COLO829 (cell line): ENCODE measurements at places on chromosomes 5 and 9.

DNA sequence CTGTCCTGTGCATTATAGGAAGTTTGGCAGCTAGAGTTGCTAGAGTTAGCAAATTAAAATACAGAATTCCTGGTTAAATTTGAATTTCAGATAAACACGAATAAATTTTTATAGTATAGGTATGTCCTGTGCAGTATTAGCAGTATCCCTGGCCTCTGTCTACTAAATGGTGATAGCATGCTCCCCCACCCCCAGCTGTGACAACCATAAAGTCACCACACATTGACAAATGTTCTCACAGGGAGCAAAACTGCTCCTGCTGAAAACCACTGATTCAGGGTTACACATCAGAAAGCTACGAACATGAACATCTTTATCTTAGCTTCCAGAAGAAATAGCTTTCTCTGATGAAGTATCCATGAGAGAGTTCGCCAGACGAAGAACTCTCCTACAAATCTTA, 91.8 kb upstream of the CCDC112 start:
- DNase-seq = no peak

DNA sequence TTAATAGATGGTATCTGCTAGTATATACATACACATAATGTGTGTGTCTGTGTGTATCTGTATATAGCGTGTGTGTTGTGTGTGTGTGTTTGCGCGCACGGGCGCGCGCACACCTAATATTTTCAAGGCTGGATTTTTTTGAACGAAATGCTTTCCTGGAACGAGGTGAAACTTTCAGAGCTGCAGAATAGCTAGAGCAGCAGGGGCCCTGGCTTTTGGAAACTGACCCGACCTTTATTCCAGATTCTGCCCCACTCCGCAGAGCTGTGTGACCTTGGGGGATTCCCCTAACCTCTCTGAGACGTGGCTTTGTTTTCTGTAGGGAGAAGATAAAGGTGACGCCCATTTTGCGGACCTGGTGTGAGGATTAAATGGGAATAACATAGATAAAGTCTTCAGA, 757 bp downstream of the FXN start:
- DNase-seq = no peak

DNA sequence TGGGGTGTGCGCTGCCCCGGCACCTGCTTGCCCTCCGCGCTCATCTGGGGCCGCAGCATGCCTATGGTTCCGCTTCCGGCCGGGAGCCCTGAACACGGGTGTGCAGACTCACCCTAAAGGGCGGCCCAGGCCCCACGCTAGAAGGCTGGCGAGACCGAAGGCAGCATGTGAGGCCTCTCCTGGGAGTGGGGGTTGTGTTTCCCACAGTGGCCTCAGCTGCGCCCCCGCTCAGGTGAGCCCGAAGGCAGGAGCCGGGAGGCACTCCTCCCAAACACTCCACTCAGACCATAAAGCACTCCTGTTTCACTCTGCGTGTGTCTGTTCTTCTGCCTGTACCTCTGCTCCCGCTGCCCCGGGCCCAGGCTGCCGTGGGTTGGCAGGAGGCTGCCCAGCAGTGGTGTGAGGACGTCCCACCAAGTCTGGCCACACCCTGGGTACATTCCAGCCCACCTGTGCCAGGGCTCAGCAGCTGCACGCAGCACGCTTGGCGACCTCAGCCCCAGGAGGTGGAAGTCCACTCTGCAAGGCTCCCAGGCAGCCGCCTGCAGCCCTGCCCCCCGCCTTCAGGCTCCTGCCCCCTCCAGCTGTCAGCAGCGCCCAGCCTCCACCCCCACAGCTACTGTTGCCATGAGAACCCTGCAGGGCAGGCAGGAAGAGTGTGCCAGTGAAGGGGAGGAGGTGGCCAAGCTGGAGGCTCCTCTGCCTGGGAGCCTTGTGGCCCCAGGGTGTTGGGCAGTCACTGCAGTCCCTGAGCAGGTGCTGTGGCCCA, 1.2 kb upstream of the AJM1 start:
- peak; percentile 23 for DNase-seq

DNA sequence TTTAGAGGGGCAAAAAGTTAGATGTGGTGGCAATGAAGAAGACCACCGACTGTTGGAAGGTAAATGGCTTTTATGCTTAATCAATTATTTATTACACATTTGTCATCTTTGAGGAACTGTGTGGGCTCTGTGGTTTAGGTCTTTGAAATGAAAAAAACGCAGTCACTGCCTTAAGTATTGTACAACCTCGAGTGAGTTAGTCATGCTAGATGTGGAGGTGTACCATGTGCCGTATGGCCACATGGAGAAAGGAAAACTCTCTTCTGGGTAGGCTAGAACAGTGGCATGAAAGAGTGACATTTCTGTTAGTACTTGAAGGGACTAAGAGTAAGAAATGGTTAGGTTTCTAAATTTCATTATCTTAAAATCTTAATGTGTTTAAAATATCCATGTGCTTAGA, 166.1 kb downstream of the HACD4 start:
- DNase-seq = no peak

DNA sequence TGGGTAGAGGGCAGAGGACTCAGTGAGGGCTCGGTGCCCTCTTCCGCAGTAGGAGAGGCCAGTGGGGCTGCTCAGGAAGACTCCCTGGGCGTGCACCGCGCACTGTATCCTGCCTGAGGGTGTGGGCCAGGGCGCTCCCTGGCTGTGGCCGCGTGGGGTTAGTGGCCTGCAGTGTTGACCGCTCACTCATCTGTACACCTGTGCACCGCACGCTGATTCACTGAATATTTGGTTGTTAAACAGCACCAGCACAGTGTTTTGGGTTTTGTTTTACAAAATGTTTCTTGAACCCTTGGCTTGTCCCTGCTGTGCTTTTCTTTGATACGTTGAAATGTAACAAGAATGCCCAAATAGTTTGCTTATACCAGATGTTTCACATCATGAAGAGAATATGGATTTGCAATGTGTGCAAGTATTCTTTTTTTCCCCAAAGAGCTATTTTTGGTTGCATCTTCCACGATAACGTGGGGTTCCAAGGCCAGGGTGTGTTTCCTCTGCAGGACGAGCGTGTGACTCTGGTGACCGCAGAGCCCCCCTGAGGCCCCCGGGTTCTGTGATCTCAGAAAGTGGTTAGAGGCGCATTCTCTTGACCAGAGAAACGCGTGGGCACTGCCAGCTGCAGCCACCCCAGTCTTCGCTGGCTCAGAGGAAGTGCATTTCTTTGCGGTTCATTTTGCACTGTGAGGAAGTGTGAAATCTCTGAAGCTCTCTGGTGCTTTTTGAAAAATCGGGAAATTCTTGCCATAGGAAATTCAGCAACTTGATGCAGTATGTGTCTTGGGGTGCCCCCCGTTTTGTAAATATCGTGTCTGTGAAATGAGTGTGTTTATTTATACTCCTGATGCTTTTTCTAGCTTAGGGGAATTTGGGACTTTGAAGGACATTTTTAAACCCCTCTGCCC, 46.9 kb downstream of the AHRR start:
- no peak for DNase-seq

DNA sequence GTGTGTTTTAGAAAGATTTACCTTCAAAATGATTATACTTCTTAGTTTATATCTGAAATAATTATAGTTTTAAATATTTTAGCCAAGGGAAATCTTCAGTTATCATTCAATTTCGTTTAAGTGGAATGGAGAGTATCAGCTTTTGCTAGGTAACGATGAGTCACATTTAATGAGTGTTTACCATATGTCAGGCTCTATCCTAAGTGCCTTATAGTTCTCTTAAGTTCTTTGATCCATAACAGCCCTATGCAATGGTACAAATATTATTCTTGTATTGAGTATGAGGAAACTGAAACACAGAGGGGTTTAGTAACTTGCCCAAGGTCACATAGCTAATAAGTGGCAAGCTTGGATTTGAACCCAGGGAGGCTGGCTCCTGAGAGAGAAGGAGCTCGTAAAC, 37.5 kb upstream of the SHB start:
- DNase-seq = no peak

- no peak for DNase-seq
Measured at GRCh38 chr5:171418982-171419687, at the start of gene FGF18. FGF18 (plus strand) TSS chr5:171419647; CDS start chr5:171420200, 553 bp downstream.

GRCh38 chr5:155772009-155772662, 554.8 kb upstream of the SGCD start:
- no peak for DNase-seq

DNA sequence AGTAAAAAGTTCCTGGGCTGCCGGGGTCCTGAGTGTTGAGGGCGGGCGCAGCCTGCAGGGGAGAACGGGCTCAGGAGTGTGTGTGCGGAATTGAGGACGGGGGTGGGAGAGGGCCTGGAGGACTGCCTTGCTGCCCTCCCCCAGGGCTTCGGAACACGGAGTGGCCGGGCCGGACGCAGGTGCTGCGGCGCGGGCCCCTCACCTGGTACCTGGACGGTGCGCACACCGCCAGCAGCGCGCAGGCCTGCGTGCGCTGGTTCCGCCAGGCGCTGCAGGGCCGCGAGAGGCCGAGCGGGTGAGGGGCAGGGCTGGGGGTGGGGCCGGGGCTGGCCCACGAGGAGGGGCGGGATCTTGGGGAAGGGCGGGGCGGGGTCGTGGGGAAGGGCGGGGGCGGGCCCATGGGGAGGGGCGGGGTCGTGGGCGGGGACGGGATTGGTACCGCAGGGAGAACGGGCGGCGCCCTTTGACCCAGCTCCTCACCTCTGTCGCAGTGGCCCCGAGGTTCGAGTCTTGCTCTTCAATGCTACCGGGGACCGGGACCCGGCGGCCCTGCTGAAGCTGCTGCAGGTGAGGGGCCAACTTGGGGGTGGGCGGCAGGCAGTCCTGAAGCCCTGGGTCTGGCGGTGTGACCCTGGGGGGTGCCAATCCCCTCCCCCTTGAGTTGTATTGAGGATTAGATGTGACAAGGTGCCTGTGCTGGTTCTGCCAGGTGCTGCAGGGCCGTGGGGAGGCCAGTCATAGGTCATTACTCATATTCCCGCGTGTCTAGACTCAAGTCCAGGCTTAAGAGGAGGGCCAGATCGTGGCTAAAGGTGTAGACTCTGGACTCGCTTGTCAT, 7.1 kb downstream of the FPGS start:
- peak; percentile 46 for DNase-seq

GRCh38 chr9:97529363-97530076, 28.1 kb downstream of the TMOD1 start:
- DNase-seq = peak; percentile 88

DNA sequence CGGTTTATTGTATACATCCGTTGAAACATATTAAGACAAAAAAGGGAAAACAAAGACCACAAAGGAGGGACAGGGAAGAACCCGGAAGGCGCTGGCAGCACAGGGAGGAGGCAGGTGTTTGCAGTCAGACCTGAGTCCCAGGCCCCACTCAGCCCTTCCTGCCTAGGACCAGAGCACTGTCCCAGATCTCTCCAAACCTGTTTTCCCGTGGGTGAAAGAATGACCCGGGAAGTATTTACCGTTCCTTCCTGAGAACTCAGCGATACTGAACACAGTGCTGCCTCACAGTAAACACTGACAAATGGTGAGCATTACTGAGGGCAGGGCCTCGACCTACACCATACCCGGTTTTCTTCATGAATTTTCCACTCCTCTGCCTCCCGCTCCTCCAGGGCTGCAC, 1.2 kb downstream of the ABO start:
- no peak for DNase-seq

DNA sequence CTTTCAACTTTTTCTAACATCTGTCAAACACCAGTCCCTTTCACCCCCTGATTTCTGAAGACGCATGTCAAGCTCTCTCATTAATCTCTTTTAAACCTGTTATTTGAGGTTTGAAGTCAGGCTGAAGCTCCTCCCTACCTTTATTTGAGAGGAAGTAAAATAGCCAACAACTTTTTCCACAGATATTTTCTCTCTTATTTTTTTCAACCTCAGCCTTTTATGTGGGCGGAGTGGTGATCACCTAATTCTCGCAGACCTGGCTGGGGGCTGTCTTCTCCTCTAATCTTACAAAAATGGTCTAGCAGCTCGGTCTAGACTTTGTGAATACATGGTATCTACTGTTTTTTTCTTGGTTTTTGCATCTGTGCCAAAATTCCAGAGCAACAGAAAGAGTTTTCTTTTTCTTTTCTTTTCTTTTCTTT, 395.7 kb upstream of the ACTBL2 start:
- DNase-seq = no peak

- DNase-seq = no peak
Measured at GRCh38 chr9:2241461-2241835, 226.3 kb downstream of the SMARCA2 start.

GRCh38 chr5:34915856-34916192, 313 bp downstream of the BRIX1 start:
- no peak for DNase-seq

DNA sequence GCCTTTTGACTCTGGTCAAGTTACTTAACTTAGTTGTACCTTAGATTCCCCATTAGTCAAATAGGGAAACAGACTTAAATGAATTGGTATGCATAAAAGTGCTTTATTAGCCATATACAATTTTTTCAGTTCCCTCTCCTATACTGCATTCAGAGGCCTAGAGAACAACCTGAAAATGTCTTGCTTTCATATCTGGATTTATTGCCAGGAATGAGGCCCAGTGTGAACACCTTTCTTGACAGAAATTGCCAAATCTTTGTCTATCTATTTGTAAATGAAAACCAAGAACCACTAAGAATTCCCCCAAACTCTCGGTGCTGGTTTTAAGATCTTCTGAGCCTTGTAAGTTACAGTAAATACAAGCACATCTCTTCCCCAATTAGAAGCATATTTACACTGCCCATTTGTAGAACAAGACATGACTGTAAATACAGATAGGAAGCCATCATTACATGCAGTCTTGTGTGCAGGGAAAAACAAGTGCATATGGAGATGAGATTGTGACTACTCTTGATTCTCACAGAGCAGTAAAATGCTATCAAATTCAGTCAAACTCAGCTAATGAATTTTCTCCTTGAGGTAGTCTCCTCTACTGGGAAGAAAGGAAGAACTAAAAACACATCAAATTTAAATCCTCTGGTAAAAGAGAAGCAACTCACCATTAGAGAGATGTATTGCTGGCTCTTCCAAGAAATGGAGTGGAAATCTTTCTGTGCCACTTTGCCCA, 5.2 kb upstream of the FAM13B start:
- no peak for DNase-seq

DNA sequence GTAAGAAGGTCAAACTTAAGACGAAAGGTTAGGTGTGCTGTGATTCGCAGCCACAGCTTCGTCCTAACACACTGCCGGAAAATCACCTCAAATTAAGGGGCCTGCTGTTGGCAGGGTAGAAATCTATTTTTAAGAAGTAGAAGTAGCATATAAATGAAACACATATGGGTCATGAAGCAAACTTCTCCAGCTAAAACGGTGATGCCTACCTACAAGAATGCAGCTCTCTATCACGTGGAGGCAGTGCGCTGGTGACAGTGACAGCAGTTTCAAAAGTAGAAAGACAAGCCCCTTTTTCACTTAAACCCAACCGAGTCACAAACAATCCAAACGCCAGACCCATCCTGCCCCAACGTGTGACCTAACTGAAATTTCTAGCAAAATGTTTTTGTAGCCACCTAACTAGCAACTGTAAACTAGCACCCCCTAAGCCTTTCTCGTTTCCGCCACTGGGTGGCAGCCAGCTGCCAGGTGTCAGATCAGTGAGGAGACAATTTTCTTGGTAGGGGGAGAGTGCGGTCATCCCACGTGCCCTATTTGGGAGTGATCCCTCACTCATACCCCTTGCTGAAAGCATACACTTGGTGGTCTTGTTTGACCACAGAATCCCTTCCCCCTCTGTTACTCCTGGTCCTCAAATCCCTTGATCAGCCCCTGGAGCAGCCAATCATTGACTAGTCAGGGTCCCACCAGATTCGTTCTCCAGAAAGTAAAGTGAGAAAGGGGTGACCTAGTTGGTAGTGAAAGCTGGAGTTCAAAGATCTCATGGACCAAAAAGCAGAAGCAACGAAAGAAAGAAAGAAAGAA, 71.8 kb upstream of the MAMDC2 start:
- DNase-seq = peak; percentile 86

- no peak for DNase-seq
Measured at GRCh38 chr9:122340161-122340560, 30.7 kb upstream of the PTGS1 start.
